CD4-positive, CD25-positive, alpha-beta regulatory T cell (primary cell): ENCODE measurements at places on chromosomes 1 and 21. TPM values are rescaled to one million over a fixed set of nuclear protein-coding genes. Genes with fewer than 3 reads are reported as not detected.
A peak's percentile ranks its signal among the peaks of the same experiment; 100 is the strongest.

Gene AXDND1
- not detected for total RNA-seq

Gene PIK3C2B
- 39.5 TPM for total RNA-seq

Gene CFHR3
- not detected for total RNA-seq

Gene TTC39A
- not detected for total RNA-seq

Gene PRAMEF4
- not detected for total RNA-seq

Gene SPRR4
- total RNA-seq: not detected

Gene CD5L
- not detected for total RNA-seq

Gene LORICRIN
- total RNA-seq: not detected

GRCh38 chr1:6591222-6591621 lies 11.4 kb downstream of the ZBTB48 start:
- no peak for DNase-seq

DNA sequence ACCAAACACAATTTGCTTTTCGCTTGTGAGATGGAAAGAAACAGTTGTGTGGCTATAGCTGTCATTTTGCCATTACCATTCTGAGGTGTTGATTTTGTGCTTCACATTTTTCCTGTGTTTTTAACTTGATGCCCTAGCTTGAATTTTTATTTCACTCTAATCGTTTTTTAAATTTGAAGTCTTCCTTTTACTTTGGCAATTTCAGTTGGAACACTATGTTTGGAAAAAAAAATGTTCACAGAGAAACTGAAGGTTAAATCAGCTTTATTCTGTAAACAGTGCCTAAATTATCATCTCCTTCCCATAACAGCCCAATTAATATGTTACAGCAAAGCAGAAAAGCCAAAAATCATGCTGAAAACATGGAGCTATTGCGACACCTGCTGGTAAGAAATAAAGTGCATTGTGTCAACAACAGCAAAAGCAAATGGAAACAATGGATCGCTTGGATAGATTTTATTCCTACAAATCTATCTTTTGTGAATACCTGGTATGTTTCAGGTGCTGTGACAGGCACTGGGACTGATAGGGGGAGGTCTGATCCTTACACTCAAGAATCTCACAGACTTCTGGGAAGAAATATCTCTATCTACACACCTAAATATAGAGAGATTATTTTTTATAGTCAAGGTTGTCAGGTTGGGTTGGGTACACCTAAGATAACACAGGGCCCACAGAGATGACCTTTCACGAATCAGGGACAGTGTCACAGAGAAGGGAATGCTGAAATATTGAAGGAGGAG lies 16.2 kb upstream of the ERICH3 start:
- peak; percentile 59 for DNase-seq

GRCh38 chr21:39453571-39454179 lies 1.9 kb downstream of the SH3BGR start:
- DNase-seq: no peak

- DNase-seq: no peak
Observed at GRCh38 chr21:42694751-42695696, 41.6 kb downstream of the PDE9A start.

DNA sequence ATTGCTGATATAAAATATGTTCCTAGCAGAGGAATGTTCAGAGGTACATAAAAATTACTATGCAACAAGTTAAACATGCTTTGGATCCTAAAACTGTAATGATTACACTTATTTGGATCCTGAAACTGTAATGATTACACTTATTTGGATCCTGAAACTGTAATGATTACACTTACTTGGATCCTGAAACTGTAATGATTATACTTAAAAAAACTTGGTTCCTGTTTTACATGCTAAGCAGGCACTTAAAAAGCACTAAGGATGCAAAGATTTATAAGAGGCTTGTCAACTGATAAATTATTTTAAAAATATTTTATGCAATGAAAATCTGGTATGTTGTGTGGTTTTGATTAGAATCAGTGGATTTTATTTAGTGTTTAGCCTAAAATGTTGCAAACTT lies 47.7 kb downstream of the ZNHIT6 start:
- DNase-seq: no peak

DNA sequence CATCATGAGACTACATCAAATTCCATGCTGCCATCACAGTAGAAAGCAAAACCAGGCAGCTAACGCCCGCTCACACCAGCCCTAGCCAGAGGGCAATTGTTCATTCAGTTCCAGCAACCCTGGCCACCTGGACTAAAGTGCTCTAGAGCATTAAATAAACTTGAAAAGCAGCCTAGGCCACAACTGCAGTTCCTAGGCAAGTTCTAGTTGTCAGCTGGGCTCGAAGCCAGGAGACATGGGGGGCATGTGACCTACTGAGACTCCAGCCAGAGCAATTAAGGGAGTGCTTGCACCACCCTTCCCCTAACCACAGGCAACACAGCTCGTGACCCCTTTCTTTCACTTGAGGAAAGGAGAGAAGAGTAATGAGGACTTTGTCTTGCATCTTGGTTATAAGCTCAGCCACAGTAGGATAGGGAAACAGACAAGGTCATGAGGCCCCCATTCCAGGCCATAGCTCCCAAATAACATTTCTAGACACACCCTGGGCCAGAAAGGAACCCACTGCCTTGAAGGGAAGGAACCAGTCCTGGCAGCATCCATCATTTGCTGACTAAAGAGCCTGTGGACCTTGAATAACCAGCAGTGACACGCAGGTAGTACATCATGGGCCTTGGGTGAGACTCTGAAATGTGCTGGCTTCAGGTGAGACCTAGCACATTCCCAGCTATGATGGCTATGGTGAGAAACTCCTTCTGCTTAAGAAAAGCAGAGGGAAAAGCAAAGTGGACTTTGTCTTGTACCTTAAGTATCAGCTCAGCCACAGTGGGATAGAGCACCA lies 77.0 kb downstream of the ZZZ3 start:
- no peak for DNase-seq

GRCh38 chr1:202663131-202663530 lies 47.1 kb downstream of the SYT2 start:
- no peak for DNase-seq

GRCh38 chr1:6880951-6881690 lies 95.9 kb downstream of the CAMTA1 start:
- DNase-seq: no peak

DNA sequence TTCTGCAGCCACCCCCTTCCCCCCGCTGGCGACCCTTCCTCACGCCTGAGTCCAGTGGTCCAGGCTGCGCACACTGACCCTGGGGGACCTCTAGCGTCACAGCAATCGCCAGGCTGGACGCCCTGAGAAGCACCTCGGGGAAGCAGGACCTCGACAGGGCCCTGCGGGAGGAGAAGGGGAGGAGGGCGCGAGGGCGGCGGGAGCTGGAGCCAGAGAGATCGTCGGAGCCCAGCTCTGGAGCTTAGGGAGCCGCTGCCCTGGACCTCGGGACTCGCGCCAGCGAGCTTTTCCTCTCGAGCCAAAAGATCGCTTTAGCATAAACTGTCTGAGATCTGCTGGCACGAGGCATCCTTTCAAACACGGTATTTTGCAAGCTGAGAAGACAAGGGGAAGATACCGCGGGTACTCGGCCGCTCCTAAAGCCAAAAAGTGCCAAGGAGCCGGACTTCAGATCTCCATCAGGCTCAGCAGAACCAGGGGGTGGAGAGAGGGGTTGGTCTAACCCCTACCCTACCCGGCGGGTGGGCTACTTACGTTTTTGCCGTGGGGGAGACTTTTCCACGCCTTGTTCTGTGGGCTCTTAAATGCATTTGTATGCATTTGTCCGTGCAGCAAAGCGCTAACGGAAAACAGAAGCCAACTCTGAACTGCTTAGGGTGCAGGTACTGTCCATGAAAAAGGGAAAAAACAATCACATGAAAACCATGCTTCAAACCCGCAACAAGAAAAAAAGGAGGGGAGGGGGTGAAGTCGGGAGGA lies 586 bp downstream of the COL24A1 start:
- DNase-seq: no peak

DNA sequence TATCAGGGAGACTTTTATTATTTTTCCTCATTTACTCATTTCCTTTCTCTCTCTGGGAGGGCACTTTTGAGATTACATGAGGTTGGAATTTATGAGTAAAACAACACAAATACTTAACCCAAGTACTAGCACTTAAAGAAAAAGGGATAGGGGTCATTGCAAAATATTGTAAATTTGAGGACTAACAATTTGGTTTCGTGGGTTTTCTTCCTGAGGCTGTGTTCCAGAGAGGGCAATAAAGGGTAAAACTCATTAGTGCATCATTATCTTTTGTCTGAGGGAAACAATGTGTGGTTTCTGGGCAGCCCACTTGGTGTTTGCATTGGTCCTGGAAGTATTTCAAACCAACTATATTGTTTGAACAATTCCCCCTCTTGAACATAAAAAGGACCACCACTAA lies 96.5 kb downstream of the GREM2 start:
- DNase-seq: no peak

- no peak for DNase-seq
Observed at GRCh38 chr1:153507926-153508583, 27.7 kb downstream of the S100A6 start.

GRCh38 chr1:115251856-115252255 lies 86.2 kb downstream of the NGF start:
- no peak for DNase-seq

- DNase-seq: no peak
Observed at GRCh38 chr1:230503726-230504125, 77.6 kb upstream of the PGBD5 start.

- no peak for DNase-seq
Observed at GRCh38 chr21:16829532-16829931, 683.3 kb upstream of the CXADR start.

- DNase-seq: no peak
Observed at GRCh38 chr1:58883037-58883887, 99.4 kb upstream of the JUN start.

- DNase-seq: no peak
Observed at GRCh38 chr21:35361988-35362387, 312.9 kb upstream of the RUNX1 start.

DNA sequence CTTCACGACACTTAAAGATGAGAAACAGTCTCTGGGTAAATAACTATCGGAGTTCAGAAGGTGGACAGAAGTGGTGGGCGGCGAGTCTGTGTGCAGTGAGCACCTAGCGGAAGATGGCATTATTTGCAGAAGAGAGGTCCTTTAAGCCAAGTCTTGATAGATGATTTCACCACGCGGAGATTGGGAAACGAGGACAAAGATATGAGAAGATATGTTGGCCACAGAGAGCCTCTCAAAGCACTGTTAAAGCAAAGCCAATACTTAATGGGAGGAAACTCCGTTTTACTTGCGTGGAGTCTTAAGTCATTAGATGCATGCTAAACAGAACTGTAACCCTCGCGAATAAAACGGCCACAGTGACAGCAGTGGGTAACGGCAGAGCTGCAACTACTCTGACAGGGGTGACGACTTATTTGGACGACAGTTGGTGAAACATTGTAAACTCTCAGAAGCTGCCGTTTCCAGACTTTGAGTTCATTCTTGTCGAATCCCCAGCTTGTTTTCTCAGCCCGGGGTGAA lies 577 bp upstream of the CEP350 start:
- no peak for DNase-seq

GRCh38 chr1:67830928-67831830 lies 2.1 kb downstream of the GNG12 start:
- no peak for DNase-seq

DNA sequence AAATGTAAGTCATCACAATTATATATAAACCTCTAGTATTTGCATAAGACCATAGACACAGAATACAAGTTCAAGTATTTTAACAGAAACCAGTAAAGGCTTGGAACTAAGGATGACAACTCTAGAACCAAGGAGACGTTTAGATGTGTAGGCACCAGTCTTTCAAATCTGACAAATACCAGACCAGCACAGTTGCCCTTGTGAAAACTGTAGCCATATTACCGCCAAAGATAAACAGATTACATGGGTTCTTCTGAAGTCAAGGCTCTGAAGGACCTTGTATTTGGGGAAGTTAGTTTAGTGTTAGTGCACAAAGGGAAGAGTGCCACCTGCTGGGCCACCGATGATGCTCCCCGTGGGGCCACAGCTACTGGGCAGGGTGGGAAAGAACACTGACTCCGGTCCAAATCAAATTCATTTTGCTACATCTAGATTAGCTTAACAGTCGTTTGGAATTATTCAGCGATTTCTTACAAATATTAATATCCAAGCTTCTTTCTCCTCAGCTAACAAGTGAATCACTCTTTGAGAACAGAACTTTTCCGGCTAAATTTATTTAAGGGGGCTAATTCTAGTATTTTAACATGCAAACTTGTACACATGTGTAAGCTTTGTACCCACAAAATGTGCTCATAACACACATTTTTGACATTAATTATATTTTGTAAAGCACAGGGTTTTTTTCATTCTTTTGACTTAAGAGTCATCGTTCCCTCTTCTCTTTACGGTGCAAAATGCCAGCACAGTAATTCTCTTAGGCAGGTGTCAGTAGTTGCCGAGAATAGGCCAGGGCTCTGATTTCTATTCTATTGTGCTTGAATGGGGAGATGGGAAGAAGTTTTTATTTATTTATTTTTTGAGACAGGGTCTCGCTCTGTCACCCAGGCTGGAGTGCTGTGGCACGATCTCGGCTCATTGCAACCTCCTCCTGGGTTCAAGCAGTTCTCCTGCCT lies 8.0 kb upstream of the NIBAN1 start:
- DNase-seq: peak; percentile 73

DNA sequence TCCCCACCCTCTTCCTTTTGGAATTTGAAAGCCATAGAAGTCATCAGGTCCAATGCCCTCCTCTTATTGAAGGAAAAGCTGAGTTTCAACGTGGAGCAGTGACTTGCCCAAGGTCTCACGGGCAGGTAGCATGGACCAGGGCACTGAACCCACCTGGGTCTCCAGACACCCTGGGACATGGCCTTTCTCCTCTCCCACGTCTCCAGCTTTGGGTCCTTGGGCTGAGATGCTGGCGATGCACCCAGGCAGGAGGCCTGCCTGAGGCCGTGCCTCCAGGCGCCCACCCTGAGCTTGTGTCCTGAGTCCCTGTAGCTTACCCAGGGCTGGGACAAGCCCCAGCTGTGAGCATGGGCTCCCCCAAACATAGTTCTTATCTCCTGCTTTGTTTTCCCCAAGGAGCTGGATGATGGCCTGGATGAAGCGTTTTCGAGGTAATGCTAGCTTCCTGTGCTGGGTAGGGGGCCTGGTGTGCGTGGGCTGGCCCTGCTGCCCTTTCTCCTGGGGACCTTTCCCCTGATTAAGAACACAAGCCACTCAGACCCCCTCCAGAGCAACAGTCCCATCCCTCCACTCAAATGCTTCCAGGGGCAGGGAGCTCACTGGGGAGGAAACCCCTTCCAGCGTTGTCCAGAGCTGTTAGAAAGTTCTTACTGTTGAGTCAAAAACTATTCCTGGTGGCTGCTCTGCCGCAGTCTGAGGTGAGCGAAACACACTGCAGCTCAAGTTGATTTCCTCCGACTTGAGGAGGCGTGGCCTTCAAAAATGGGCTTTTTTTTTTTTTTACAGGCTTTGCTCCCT lies 21.6 kb downstream of the LDLRAP1 start:
- peak; percentile 71 for DNase-seq

GRCh38 chr1:186753241-186753640 lies 73.0 kb upstream of the PTGS2 start:
- no peak for DNase-seq

DNA sequence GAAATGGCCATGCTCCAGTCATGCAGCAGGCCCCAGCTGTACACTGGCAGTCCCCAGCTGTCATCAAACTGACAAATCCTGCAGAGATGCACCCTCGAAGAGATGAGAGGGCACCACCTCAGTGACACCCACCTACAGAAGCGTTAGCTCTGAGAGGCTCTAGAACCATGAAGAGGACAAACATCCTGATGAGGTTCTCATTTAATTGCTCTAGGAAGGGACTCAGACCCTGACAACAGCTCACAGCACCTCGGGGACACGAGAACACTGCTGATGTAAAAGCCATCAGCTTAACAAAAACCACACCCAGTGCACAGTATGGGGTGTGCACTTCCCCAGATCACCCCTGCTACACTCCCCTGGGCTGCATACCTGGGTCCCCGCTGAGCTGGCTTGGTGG lies 3.4 kb downstream of the ZNF496 start:
- DNase-seq: no peak

GRCh38 chr1:189821833-189822232 lies 655.8 kb downstream of the BRINP3 start:
- DNase-seq: no peak
